ENCODE measurements at places on chromosomes 4 and X.

GRCh38 chrX:74788545-74789086 is 136.6 kb downstream of the NEXMIF start:
- DNase-seq = no peak

DNA sequence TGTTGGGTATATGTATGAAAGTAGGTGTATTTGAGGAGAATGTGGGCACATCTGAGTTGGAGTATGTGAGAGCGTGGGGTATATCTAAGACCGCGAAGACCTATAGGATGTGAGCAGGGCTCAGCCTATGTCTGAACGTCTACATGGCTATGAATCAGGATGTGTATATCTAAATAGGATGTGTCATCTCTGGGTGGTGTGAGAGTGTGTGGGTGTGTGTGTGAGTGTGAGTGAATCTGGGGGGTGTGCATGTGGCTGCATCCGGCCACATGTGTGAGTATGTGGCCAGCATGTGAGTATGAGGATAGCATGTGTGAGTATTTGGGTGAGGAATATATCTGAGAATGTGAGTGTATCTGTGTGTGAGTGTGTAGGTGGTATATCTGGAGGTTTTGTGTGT is 7.7 kb downstream of the GPR173 start:
- DNase-seq = no peak

DNA sequence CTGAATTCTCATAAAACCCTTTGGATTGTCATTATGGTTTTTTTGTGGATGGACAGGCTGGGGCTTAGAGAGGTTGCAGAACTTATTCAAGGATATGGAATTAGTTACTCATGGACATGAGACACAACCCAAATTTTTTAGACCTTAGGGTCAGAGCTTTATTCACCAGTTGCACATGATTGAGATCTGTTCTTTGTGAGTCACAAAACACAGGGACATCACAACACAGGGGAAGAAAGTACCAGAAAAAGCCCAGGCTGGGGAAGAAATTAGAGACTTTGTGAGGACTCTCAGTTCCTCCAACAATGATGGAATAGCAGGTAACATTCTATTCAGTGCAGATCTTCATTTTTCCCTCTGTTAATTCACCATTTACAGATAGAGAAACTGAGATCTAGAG is 602.4 kb upstream of the CPEB2 start:
- no peak for DNase-seq

GRCh38 chr4:116005037-116005805 is 891.8 kb upstream of the NDST4 start:
- no peak for DNase-seq

- DNase-seq = no peak
Measured at GRCh38 chrX:31268359-31268758, 196.5 kb upstream of the FTHL17 start.

GRCh38 chrX:30533835-30534234 is 43.7 kb downstream of the TASL start:
- DNase-seq = no peak

- no peak for DNase-seq
Measured at GRCh38 chr4:41429280-41429669, 108.7 kb upstream of the LIMCH1 start.

DNA sequence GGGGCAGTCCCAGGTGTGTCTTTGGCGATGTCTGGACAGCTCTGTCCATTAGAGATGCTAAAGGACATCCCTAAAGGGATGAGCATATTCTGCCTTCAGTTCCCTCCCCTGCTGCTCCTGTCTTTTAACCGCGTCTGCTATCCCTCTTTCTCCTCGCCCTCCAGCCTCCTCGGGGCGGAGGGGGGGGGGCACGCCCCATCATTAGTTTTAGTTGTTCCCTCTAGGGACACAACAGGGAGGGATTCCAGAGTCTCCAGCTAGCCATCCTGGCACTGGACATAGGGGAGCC is 1.1 kb downstream of the MSL3 start:
- DNase-seq = peak; percentile 21

DNA sequence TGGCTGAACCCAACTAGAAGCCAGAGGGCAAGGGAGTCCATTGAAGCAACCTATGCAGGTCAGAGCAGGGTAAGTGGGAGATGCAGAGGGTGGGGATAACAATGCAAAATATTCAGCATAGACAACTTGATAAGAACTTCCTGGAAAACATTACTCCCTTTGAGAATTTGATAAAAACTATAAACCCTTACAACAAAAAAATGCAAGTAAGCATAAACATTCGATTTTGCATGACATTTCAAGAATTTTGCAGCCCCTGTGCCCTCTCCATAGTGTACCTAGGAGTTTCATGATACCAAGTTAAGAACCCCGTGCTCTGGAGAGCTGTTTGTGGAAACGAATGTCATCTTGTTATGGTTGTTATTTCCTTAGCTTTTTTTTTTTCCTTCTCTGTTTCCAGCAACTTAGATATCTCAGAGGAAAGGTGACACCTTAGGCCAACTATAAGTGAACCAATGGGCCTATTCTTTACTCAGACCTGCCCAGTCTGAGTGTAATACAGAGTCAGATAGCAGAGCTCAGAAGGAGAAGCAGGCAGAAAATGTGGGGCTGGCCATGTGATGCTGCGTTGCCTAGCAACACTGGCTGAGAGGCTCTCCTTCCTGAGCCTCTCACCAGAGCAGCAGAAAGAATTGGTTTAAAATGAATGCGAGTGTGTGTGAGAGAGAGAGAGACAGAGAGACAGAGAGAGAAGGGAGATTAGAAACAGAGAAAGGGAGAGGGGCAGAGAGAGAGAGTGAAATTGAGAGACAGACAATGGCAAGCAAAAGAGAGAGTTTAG is 36.7 kb upstream of the GABRQ start:
- no peak for DNase-seq

GRCh38 chrX:48826135-48826875 is at the start of gene ERAS:
Gene ERAS, plus strand, starts transcription at chrX:48826513. Its CDS starts 2,611 bp downstream, at chrX:48829124.
- peak; percentile 17 for DNase-seq

- DNase-seq = no peak
Measured at GRCh38 chr4:137901114-137901513, 341.0 kb downstream of the SLC7A11 start.

DNA sequence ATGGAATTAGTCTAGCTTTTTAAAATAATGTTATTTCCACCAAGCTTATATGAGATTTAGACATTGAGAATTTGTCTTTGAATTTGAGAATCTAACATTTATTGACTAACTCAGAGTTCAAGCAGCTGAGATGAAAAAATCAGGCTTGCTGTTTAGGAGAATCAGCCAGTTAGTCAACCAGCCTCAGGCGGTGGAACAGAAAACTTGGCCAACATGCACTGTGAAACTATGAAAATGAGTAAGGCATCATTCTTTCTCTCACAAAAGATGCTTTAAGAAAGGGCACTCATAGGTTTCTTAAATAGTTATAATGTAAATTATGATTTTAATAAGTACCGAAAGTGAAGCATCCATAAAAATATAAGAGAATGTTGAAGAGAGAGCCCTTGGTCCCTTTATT is 84.2 kb downstream of the NFKB1 start:
- no peak for DNase-seq

DNA sequence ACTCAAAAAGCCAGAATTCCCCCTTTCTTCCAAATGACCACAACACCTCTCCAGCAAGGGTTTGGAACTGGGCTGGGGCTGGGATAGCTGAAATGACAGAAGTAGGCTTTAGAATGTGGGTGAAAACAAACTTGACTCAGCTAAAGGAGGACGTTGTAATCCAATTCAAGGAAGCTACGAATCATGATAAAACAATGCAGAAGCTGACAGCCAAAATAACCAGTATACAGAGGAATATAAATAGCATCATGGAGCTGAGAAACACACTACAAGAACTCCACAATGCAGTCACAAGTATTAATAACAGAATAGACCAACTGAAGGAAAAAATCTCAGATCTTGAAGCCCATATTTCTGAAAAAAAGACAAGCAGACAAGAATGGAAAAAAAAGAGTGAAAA is 95.8 kb upstream of the TET2 start:
- DNase-seq = no peak

DNA sequence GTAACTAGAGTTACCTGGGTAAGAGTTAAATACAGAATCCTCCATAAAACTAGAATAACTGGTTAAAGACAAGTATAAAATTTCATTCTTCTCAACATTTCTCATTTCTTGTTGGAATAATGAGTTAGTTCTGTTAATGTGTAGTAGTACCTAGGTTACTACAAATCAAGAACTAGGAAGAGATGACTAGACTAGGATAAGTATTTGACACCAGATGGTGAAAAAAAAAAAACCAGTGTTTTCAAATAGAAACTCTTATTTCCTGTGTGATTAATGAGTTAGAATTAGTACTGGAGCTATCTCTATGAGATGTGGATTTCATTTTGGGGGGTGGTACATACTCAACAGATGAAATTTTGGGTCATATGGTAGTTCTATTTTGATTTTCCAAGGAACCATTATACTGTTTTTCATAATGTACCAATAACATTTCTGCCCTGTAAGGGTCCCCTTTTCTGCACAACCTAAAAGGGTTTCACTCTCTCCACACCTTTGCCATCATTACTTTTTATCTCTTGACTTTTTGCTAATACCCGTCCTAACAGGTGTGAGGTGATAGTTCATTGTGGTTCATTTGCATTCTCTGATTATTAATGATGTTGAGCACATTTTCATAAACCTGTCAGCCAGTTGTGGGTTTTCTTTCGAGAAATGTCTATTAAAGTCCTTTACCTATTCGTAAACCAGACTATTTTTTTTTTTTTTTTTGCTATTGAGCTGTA is 1.7 kb upstream of the VCX start:
- DNase-seq = no peak

GRCh38 chr4:84389406-84389805 is 109.7 kb downstream of the NKX6-1 start:
- no peak for DNase-seq

DNA sequence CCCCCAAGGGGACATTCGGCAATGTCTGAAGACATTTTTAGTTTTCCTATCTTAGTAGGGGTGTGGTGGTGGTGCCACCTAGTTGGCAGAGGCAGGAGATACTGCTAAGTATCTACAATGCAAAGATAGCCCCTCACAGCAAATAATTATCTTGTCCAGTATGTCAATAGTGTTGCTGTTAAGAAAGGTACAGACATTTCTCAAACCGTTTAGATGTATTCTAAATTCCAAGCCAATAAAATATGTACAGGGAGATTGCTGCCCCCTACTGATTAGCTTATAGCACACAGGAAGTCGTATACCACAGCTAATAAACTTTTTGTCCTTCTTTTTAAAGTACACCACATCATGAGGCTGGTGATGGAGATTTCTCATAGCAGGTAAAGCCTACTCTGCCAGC is 260.5 kb downstream of the TMA16 start:
- DNase-seq = peak; percentile 42

DNA sequence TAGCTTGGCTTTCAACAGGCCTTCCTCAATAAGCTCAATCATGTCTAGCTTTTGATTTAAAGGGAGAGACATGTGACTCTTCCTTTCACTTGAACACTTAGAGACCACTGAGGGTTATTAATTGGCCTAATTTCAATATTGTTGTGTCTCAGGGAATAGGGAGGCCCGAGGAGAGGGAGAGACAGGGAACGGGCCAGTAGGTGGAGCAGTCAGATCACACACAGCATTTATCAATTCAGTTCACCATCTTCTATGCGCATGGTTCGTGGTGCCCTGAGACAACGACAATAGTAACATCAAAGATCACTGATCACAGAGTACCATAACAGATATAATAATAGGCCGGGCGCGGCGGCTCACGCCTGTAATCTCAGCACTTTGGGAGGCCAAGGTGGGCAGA is 17.8 kb downstream of the ZNF81 start:
- DNase-seq = peak; percentile 30

DNA sequence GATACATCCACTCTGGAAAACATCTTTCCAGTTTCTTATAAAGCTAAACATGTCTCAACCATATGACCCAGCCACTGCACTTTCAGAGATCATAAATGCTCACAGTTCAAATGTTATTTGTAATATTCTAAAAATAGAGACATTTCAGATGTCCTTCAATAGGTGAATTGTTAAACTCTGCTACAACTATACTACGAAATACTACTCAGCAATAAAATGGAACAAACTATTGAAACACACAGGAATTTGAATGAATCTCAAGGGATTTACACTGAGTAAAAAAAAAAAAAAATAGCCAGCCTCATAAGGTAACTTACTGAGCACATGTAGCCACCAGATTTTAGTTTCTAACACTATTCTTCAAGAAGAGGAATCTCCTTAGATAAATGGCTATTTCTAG is 253.9 kb downstream of the PCDH18 start:
- no peak for DNase-seq

DNA sequence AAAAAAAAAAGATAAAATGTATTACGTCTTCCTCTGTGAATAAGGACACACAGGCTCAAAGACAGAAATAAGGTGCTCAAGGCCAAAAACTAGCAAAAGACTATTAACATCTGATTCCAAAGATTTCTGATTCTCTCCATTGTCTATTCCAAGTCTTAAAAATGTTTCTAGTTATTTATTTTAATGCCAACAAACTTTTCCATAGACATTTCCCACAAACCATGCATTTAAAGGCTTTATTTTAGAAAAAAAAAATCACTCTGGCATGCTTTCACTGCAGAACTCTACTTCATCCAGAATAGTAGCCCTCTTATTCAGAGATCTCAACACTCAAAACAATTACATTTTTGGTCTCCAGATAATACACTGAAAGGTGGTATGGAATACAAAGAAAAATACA is 545.0 kb upstream of the TENM3 start:
- DNase-seq = no peak

DNA sequence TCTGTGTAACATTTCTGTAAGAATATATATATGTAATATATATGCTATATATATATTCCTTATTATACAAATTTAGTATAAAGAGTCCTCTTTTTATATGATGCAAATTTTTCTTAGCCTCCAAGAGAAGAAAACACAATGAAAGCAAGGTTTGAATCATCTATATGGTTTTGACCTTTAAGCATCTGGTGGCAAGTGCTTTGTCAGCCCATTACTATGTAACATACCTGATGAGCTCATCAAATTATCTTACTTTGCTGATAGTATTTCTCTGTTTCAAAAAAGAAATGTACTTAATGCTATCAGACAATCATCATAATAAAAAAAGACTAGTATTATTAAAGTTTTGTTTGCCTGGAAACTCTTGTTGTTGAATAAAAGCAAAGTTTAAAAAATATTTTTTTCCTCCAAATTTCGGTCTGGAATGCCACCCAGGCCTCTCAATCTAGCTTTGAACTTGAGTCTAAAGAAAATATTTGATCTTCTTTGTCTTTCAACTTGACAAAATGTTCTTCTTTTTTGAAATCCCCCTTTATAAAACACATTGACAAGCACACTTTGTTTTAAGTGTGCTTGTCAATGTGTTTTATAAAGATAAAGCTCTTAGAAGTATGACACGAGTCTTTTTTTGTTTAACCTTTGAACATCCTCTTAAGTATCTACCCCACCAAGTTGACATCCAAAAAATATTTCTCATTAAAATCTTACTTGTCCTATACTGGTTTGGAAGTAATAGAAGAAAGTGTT is 26.2 kb downstream of the ZNF330 start:
- DNase-seq = no peak

- DNase-seq = peak; percentile 44
Measured at GRCh38 chr4:4859325-4859798, at the start of gene MSX1. Gene MSX1, plus strand, starts transcription at chr4:4859665. Its CDS starts 235 bp downstream, at chr4:4859900.

- no peak for DNase-seq
Measured at GRCh38 chrX:29634516-29634915, 580.8 kb upstream of the MAGEB2 start.

DNA sequence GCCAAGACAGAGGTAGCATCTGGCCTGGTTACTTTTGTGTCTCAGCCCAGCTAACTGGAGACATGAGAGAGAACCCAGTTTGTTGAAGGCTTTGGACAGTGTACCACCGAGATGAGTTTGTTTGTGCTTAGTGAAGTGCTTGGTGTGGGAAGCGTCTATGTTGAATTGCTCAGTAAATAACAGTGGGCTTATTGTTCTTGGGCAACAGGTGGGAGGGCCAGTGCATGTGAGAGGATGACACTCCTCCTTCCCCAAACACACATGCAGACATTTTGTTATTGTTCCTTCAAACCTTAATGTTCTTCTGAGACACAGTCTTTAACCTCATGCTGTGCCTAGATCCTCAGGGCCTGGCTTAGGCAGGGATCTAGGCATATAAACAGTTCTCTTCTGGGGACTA is 39.7 kb downstream of the MSN start:
- no peak for DNase-seq
